ENCODE measurements at places on chromosomes 7 and 10.

- DNase-seq, result no peak
These were observed 135.1 kb downstream of the ZMIZ1 start for GRCh38 chr10:79203833-79204232.

- DNase-seq, result no peak
These were observed 448 bp upstream of the NET1 start for GRCh38 chr10:5411941-5412276.

GRCh38 chr7:90657481-90657880 is 61.4 kb downstream of the CDK14 start:
- DNase-seq, result no peak

- no peak for DNase-seq
These were observed 182 bp downstream of the CCDC136 start for GRCh38 chr7:128791972-128792327.

- DNase-seq, result no peak
These were observed 1.7 kb upstream of the MRPS24 start for GRCh38 chr7:43871064-43871463.

DNA sequence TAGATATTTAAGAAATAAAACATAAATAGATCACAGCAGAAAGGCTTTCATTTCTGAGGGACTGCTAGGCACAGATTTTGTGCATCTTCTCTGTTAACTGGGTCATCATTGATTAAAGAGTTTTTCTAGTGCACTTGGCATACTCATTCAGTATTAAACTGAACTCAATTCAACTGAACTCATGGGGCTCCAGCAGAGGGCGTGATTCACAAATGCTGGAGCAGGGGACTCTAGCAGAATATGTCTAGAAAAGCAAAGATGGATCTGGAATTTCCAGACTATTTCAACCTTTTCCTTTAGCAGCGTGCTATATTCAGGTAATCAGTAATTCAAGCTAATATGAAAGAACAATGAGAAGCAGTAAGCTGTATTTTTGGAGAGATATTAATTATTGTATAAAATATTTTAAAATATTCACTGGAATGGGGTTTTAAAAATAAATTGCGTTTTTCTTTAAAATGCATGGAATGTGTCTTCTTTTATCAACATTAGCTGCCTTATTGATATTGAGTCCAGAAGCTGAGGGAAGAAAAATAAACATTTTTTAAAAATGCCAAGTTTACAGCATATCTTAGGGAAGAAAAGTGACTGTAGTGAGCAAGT is 296.8 kb upstream of the CACNA2D1 start:
- no peak for DNase-seq

DNA sequence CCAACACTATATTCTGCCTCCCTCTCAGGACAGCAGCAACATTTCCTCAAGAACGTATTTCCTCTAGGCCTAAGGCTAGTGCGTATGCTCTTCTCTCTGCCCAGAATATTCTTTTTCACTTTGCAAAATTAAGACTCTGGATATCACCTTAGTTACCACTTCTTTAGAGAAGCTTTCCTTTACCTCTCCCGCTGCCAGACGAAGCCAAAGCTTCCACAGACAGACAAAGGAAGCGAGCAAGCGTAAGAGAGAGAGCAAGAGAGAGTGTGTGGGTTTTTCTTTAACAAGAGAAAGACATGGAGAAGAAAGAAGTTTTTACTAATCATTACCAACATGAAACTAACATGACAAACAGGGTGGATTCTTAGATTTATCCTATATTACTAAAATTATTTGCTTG is 64.1 kb downstream of the P4HA1 start:
- DNase-seq, result no peak

DNA sequence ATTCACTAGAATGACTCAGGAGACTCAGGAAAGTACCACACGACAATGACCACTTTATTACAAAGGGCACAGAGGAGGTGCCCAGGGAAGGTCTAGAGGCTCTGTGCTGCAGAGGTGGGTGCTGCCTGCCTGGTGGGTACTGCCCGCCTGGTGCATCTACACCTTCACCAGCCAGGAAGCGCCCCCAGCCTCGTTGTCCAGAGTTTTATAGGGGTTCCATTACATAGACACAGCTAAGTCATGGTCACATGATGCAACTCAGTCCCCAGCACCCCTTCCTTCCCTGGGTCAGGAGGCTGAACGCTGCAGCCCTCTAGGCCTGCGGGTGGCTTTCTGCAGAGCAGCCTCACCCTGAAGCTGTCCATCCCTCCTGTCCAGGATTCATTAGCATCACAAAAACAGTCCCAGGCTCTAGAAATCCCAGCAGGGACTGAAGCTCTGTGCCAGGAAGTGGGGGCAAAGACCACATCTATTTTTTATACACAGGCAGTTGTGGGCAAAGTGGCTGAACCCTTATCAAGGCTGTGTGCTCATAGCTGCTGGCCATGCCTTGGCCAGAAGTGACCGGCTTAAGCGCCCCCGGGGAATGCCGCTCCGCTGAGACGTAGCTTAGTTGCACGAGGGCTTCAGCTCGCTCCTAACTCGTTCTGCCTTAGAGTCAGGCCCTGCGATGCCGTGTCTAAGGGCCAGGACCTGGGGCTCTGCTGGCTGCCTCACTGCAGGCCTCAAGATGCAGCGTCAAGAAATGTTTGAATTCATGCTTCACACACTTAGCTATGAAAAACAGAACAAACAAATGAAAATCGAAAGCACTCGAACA is 219.0 kb downstream of the GLRX3 start:
- peak; percentile 66 for DNase-seq

GRCh38 chr10:113565364-113565763 is 12.5 kb downstream of the HABP2 start:
- no peak for DNase-seq

DNA sequence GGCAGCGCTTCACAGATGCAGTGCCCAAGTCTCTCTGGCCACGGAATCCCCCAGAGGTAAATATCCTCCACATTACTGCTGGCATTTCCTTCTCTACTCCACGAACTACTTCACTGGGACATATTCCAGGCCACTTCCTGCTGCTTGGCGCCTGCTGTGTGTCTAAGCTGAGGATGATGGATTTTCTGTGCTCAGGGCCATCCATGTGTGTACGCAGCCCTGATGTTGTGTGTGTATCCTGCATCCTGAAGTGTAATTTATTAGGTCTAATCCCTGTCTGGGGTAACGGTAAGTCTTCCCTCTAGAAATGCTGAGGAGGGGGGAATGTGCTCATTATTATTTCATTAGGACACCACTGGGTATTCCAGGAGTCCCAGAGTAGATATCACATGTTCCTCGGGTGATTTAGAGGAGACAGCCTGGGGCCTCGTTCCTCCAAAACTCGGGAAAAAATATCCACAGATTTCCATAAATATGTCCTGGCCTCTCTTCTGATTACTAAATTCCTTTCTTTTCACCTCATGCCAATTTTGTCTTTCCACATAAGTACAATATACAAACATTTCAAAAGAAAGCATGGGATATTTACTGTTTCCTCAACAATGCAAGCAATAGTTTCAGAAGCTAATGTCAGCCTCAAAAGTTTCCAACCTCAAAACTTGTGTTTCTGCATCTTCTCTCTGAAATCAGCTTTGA is 25.5 kb upstream of the HABP2 start:
- no peak for DNase-seq

- DNase-seq, result no peak
These were observed 141.2 kb upstream of the HDAC9 start for GRCh38 chr7:18354108-18355085.

DNA sequence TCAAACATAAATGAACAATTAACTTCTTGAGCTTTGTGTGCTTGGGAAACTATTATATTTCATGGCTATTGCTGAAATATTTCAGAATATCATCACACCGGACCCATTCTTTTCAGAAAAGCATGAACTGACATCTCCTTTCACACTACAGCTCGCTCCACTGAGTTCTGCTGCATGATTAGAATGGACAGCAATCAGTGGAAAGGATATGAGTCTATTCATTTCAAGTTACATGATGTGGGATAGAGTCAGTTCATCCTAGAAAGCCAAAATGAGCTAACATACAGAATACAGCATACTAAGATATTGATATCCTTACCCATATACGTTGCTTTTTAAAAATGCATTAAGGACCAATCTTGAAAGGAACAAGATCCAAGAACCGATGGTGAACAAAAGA is 1.1 kb upstream of the FAM53B start:
- no peak for DNase-seq

DNA sequence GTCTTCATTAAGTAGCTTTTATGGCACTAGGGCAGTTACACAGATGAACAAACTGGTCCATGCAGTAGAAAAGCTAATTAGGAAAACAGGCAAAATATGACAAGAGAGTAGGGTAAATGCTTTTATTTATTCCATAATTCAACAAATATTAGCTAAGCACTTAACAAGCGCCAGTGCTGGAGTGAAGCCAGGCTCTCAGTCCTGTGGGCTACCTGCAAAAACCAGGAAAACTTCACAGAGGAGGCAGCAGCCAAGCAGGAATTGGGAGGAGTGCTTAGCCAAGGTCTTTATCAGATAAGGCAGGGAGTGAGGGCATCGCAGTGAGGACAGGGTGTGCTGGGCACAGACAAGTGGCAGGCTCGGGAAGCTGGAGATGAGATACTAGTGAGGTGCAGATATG is 4.9 kb upstream of the KAT6B start:
- no peak for DNase-seq

DNA sequence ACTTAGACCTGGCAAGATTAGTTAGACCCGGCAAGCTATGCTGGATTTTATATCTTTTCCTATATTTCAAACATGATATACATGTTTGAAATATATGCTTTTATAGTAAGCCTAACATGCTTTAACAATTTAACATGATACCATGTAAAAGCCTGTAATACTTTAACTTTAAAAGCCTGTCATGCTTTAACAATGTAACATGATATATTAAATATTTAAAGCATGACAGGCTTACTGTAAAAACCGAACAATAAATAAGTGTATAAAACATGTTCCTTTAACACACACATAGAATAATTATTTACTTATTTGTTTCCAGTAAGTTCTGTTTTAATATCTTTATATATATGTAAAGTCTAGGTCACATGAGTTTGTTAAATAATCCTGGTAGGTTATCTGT is 65.4 kb downstream of the SLC25A40 start:
- no peak for DNase-seq

DNA sequence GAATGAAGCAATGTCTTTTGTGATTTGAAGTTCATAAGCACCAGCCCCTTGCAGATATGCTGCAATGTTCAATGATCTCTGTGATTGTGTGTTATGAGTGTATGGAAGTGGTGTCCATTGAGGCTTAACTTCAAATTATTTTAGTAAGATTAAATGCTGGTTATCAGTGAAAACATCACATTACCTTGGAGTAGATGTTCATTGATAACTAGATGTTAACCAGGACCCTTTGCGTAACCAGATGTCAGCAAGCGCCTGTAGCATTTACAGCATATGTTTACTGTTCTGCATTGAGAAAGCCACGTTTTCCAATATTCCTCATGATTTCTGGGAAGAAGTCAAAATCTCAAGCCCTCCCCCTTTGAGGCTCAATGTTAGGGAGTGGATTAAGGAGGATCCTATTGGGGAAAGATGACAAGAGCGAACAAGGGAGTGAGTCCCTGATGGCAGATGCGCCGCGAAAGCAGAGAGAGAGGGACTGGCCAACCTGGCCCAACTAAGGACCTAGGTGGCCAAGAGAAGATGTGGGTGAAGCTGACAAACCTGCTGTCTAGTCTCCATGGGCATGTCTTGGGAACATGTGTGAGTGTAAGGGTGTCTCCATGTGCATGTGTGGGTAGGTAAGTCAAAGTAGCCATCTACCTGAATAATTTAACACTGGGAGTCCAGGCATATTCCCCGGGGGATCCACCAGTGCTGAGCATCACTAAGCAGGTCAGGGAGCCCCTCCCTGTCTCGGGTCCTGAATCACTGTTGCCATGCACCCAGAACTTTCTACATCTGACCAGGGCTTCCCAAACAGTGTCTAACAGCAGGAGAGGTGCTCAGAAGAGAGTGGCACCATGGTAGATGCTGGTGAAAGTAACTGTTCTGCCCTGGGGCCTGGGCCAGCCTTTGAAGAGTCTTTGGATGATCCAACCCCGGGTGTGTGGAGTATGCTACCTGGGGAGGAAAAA is 141.6 kb upstream of the GDF10 start:
- no peak for DNase-seq

GRCh38 chr7:33671531-33672262 is 233.6 kb upstream of the BMPER start:
- DNase-seq, result no peak

GRCh38 chr10:43809211-43809930 is 160.7 kb upstream of the ZNF32 start:
- DNase-seq, result no peak

DNA sequence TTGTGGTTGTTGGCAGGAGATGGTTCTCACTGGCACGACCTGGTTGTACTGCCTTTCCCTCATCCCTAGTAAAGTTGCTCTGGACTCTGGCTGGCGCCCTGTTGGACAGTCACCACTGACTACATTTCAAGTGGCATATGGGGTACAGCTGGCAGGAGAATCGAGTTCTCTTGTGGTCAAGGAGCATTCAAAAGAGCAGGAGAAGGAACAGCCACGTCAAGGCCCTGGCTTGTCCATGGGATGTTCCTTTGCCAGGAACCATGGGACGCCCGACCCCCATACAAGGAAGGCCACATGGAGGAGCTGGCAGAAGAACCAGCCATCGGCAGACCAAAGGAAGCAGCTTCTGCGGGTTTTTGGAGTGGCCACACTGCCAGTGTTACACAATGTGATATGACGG is 87.0 kb upstream of the SLC25A13 start:
- DNase-seq, result no peak

- no peak for DNase-seq
These were observed 613 bp downstream of the USP6NL start for GRCh38 chr10:11610826-11611247.

DNA sequence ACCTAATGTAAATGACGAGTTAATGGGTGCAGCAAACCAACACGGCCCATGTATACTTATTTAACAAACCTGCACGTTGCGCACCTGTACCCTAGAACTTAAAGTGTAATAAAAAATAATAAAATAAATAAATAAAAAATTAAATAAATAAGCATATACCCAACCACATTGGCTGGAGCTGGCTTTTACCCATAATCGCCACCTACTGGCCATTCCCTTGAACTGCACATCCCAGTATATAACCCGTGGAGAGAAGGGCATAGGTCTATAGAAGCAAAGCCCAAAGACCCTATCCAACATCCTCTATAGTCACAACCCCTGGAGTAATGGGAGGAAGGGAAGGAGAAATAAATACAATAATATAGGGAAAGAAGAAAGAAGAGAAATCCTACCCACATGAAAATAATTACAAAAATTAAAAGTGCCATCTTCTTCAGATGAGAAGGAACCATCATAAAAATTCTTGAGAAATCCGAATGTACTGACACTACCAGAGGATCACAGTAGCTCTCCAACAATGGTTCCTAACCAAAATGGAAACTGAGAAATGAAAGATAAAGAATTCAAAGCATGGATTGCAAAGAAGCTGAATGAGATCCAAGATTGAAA is 65.6 kb downstream of the TWIST1 start:
- DNase-seq, result no peak
